ENCODE measurements at places on chromosomes 4 and X.
A peak's percentile ranks its signal among the peaks of the same experiment; 100 is the strongest.

DNA sequence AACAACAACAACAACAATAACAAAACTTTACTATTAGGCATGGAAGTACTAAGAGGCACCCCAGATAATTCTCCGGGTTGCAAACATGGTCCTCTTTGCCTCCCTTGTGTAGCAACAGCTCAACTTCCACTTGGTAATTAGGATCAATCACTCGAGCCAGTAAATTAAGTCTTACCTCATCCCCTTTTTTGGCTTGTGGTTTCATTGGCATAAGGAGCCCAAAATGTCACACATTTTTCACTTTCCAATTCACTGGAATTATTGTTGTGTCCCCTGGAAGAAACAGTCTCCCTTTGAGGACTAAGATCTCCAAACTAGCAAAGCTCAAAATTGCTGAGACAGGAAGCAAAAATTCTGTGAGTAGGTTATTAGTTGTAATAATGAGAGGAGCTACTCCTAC, 49.2 kb upstream of the HSD17B10 start:
- DNase-seq, result no peak

DNA sequence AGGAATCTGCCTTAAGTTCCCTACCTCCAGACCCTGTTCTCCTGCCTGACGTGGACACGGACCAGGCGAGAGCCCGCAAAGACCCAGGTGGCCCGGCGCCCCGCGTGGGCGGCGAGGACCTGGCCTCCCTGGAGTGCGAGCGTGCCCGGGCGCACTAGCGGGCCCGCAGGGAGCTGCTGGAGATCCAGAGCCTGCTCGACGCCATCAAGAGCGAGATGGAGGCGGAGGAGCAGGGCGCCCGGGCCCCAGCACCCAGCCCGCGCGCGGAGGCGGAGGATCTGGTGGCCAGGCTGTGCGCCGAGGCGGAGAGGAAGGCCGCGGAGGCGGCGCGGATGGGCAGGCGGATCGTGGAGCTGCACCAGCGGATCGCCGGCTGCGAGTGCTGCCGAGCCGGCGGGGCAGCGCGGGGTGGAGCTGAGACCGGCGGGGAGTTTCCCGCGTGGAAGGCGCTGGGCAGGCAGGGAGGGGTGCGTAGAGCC, 18.2 kb downstream of the MRFAP1 start:
- peak; percentile 64 for DNase-seq

GRCh38 chr4:47597696-47598095, 112.6 kb downstream of the ATP10D start:
- no peak for DNase-seq

GRCh38 chr4:141705747-141706377, 69.5 kb downstream of the IL15 start:
- no peak for DNase-seq

DNA sequence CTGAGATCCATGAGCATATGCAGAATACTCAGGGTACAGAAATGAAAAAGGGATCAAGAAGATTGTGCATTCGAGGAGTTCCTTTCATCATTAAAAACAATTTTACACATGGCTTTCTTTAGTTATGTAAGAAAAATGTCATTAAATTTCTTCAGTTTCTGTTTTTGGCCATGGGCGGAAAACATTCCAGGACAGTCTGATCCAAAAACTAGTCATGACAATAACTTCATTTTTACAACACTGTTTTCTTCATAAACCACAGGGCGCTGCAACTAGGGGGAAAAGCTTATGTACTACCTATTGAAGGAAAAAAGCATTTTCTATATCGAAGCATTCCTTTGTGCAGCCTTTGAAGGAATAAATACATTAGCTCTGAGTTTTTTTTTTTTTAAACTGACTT, 28.2 kb downstream of the IL13RA1 start:
- no peak for DNase-seq

DNA sequence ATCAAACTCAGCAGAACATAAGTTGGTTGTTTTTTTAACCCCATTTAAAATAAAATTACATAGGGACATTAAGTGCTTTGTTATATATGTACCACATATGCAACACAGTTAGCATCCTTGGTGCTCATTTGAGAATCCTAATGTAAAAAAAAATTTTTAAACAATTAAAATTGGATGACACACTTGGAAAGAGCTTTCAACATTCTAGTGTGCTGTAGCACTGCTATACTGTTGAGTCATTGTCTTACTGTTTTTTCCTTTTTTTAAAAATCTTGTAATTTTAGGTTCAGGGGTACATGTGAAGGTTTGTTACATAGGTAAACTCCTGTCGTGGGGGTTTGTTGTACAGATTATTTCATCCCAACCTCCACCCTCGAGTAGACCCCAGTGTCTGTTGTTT, 12.8 kb downstream of the THAP9 start:
- DNase-seq, result no peak

GRCh38 chrX:40380655-40381488, 199.9 kb upstream of the ATP6AP2 start:
- peak; percentile 0 for DNase-seq

DNA sequence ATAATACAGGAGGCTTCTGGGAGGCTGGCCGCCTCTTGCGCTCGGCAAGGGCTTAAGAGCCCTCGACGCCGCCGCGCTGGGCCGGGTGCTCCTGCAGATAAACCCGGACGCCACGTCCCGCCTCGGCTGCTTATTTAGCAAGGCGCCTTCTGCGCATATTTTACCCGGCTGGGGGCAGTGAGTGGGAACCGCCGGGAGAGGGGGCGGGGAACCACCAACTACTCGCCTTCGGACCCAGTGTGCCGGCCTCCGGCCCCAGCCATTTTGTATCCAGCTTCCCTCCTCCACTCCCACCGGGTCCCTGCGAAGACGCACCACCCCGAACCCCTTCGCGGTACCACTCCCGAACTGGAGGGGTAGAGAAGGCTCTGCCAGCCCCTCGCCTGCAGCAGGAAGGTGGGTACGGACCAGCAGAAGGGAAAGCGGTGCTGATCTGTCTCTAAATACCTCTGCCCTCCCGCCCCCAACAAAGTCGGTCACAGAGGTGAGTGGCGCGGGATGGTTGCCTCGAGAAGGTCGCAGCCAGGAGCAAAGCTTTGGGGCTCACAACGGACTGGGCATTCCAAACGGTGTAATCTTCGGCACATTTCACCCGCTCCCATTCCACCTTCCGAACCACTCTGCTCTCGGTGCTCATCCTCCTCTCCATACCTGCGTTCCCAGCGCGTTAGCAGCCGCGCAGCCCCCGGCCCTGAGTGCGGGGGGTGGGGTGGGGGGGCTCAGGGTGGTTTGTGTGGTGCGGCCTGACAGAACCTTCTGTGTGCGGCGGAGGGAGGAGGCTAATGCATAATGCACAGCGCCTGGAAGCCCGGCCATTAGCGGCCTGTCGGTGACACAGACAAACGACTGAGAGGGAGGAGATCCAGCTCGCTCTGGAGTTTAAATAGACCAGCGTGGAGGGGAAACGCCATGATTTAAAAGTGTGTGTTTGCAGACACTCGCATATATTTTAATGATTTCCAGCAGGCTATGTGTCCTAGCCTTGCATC, 4.9 kb upstream of the BCOR start:
- no peak for DNase-seq

DNA sequence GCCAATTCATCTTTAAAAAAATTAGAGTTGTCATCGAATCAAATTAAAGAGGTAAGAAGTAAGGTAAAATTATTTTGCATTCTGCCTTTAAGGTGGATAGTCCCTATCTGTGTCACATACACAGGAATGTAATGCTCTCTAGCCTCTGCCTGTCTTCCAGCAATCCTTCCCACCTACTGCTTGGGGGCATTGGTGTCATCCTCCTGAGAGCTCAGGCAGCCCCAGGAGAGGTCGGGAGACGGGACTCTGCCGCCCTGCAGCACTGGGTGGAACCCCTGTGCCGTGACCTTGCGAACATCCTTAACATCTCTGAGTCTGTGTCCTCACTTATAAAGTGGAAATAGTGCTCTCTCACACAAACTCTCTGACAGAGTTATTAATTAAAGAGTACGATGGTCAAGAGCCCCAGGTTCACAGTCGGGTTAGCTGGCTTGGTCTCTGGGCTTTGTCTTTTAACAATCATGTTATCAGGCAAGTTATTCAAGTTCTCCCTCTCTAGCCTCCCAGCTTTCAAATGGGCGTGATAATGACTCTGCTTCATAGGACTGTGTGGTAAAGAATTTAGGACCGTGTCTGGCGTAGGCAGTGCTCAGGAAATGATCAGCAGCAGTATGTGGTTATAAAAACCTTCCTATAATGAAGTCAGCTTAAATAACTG, 10.2 kb downstream of the TLR3 start:
- DNase-seq, result no peak

- DNase-seq, result no peak
These were observed 16.5 kb downstream of the UTP3 start for GRCh38 chr4:70704931-70705182.

DNA sequence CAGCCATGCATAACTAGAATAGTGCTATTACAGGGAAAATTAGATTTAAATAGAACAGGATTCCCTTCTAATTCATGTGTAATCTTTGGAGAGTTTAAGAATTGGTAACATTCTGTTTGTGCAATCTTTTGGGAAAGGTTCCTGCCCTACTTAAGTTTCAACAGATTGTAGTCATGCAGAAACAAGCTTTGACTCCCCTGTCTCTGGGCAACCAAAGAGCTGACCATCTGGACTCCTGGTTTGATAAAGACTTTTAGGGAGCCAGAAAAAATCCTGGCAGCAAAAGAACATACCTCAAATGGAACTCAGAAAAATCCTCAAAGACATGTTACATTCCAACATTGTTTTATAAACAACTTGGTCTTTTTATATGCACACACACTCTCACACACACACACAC, 191.1 kb upstream of the NEIL3 start:
- no peak for DNase-seq

- DNase-seq, result no peak
These were observed 36.0 kb downstream of the AWAT2 start for GRCh38 chrX:70013466-70014381.

DNA sequence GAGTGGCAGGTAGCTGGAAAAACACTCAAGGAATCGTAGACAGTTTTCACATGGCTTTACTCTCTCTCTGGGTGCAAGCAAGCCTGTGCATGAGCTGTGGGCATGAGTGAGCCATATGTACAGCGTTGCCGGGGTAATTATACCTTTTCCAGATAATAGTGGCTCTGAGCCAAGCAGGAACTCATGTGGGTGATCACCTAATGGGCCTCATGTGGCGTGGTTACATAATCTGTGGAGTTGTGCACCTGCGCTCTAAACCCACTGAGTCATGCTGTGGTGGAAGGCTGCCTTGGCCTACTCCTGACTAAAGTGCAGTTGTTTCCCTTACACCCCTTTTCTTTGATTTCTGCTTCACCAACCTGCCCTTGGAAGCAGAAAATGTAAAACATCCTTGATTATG, 1564.5 kb upstream of the PCDH10 start:
- no peak for DNase-seq

GRCh38 chr4:24561438-24562139, 22.8 kb downstream of the DHX15 start:
- DNase-seq, result no peak

DNA sequence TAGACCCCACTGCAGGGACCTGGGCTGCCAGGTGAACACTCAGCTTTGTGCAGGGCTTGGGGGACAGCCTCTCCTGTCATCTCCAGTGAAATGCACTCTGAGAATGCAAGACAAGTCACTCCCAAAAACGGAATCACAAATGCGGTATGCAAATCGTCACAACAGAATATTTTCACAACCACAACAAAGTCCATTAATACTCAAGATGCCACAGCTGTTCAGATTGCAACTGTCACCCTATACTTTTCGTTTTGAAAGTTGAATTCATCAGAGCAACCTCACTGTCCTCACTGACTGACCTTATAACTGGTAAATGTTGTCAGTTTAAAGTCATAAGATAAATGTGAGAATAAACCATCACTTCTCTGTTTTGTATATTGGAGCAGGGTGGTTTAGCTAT, 16.6 kb downstream of the JAKMIP1 start:
- peak; percentile 33 for DNase-seq

GRCh38 chr4:40848251-40848650, 98.5 kb downstream of the NSUN7 start:
- no peak for DNase-seq

- peak; percentile 68 for DNase-seq
These were observed 16.1 kb downstream of the RNF4 start for GRCh38 chr4:2484993-2485392.

DNA sequence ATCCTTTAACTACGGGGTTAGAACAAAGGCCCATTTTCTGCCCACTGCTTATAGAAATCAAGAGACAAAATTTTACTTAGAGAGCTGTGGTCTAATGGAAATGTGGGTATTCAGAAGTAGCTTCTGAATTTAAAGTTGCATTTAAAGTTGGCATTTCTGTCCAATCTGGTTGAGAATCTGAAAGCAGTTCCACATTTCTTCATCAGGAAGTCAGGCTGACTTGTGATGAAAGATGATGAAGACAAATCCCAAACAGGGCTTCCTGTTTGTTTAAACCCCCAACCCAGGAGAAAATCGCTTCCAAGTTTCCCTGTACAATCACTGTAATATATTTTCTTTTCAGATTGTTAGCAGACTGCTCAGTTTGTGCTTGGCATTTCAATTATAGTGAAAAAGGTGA, 345.3 kb downstream of the SPRY1 start:
- DNase-seq, result no peak

GRCh38 chr4:19025031-19025430, 1003.5 kb upstream of the LCORL start:
- no peak for DNase-seq

DNA sequence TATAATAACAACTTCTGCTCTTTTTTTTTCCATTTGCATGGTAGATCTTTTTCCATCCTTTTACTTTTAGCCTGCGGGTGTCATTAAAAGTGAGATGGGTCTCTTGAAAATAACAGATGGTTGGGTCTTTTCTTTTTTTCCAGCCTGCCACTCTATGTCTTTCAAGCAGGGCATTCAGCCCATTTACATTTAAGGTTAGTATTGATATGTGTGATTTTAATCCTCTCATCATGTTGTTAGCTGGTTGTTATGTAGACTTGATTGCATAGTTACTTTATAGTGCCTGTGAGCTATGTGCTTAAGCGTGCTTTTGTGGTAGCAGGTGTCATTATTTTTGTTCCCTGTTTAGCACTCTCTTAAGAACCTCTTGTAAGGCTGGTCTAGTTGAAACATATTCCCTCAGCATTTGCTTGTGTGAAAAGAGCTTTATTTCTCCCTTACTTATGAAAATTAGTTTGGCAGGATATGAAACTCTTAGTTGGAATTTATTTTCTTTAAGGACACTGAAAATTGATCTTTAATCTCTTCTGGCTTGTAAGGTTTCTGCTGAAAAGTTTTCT, 326.1 kb downstream of the SH3BGRL start:
- no peak for DNase-seq

DNA sequence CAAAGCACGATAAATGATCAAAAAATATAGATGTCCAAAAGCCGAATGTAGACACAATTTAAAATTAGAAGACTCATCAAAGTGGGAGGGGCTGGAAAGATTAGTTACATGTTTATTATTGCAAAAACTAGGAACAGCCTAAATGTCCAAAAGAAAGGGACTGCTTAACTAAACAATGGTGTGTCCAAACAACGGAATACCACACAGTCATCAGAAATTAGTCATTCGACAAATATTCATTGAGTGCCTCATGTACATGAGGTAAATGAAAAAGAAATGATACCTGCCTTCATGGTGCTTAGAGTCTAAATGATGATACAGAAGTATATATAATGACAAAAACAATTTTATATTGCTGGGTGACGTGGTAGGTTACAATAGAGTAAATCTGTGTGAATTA, 139.7 kb downstream of the MAML3 start:
- DNase-seq, result no peak

GRCh38 chrX:30301208-30301607, 8.0 kb downstream of the NR0B1 start:
- DNase-seq, result no peak

- DNase-seq, result no peak
These were observed 164.4 kb downstream of the FBXO8 start for GRCh38 chr4:174119051-174119450.

GRCh38 chr4:53763813-53764597, 172.7 kb upstream of the LNX1 start:
- no peak for DNase-seq

Data from CD4-positive, alpha-beta T cell treated with Interleukin-10 for 1 hour (primary cell).